ENCODE measurements at places on chromosomes 7 and 10. TPM values are rescaled to one million over a fixed set of nuclear protein-coding genes. Genes with fewer than 3 reads are reported as not detected.

CAV1 gene
- total RNA-seq = 718 TPM

AKR1D1 gene
- total RNA-seq = 0.08 TPM

TMEM184A gene
- 8.8 TPM for total RNA-seq

PAOX gene
- 1.4 TPM for total RNA-seq

AVPI1 gene
- total RNA-seq = 111 TPM

SAMD9 gene
- 2.5 TPM for total RNA-seq

FZD1 gene
- 2.6 TPM for total RNA-seq

FRMPD2 gene
- not detected for total RNA-seq

MOGAT3 gene
- not detected for total RNA-seq

PIK3CG gene
- total RNA-seq = not detected

PWWP2B gene
- 16.2 TPM for total RNA-seq

CAMK2B gene
- total RNA-seq = 0.16 TPM

MAGI2 gene
- total RNA-seq = 0.45 TPM

KLHL7 gene
- total RNA-seq = 23.6 TPM

IGFBP1 gene
- total RNA-seq = 72.9 TPM

NEUROD6 gene
- total RNA-seq = not detected

GNAT3 gene
- total RNA-seq = not detected

ZNF736 gene
- total RNA-seq = 0.02 TPM

NEBL gene
- total RNA-seq = 14.0 TPM

STYXL1 gene
- 50.8 TPM for total RNA-seq

TRIM74 gene
- total RNA-seq = 0.39 TPM

GIMAP2 gene
- total RNA-seq = not detected

TMEM273 gene
- not detected for total RNA-seq

CUBN gene
- 0.15 TPM for total RNA-seq

KCNH2 gene
- total RNA-seq = 5.7 TPM

NAT16 gene
- 0.12 TPM for total RNA-seq

ACHE gene
- total RNA-seq = 2.6 TPM

SLC25A40 gene
- total RNA-seq = 5.4 TPM

SRRM3 gene
- total RNA-seq = 9.5 TPM

SCIN gene
- 0.31 TPM for total RNA-seq

FKBP6 gene
- total RNA-seq = not detected

KNDC1 gene
- total RNA-seq = 1.3 TPM

ZNF503 gene
- 8.8 TPM for total RNA-seq

UNCX gene
- not detected for total RNA-seq

CALML3 gene
- total RNA-seq = not detected

PIP gene
- total RNA-seq = 0.19 TPM

SLC26A5 gene
- not detected for total RNA-seq

ZNF425 gene
- 1.3 TPM for total RNA-seq

PVRIG gene
- total RNA-seq = not detected

ADCYAP1R1 gene
- 0.03 TPM for total RNA-seq

SH2D4B gene
- 0.13 TPM for total RNA-seq

INSYN2A gene
- 2.0 TPM for total RNA-seq

SEMA4G gene
- total RNA-seq = 9.2 TPM

CPA4 gene
- total RNA-seq = 6.3 TPM

SLC39A12 gene
- not detected for total RNA-seq

MACC1 gene
- total RNA-seq = not detected

FOXP2 gene
- total RNA-seq = not detected

LHFPL3 gene
- not detected for total RNA-seq

HECW1 gene
- total RNA-seq = 16.6 TPM

THSD7A gene
- total RNA-seq = 1.8 TPM

SPDYE8 gene
- not detected for total RNA-seq

PIK3AP1 gene
- 0.84 TPM for total RNA-seq

LYZL2 gene
- not detected for total RNA-seq

TRPV5 gene
- total RNA-seq = not detected

CRPPA gene
- 0.64 TPM for total RNA-seq

ANKRD61 gene
- total RNA-seq = 0.26 TPM
